ENCODE measurements at places on chromosomes 11 and 22.

GRCh38 chr11:91219535-91219934, 996.7 kb upstream of the CHORDC1 start:
- no peak for DNase-seq

- no peak for DNase-seq
Measured at GRCh38 chr11:82722231-82722630, 11.4 kb downstream of the FAM181B start.

DNA sequence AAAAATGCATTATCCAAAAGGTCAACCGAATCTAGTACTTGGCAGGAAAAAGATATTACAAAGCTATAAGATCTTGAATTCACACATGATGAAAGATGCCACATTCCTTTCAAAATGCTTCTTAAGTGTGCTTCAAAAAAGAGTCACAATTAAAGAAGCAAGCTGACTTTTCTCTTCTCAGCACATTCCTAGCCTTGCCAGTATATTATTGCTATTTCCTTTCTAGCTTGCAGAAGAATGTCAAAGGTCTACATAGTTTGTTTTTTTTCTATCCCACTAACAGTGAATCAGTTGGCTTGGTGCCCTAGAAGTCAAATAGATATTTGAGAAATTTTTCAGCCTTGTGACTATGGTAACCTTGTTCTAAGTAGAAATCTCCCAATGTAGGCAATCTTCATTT, 56.8 kb downstream of the GUCY1A2 start:
- no peak for DNase-seq

GRCh38 chr11:27907530-27907929, 200.4 kb downstream of the KIF18A start:
- no peak for DNase-seq

GRCh38 chr11:65793625-65794400, 7.0 kb downstream of the OVOL1 start:
- no peak for DNase-seq

DNA sequence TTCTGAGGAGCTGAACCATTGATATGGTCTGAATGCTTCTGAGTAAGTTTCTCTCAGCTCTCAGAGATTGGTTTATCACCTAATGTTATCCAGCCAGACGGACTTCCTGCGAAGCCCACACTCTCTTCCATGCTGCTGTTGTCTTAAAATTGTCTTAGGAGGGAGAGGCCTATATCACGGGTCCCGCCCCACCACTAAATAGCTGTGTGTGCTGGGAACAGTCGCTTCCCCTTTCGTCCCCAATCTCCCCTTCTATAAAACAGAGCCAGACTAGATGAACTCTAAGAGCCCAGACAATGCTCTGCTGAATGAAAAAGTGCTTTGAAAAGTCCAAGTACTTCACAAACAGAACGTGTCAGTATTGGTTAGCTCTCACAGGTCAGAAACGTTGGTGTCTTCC, 81.4 kb upstream of the AKIP1 start:
- no peak for DNase-seq

DNA sequence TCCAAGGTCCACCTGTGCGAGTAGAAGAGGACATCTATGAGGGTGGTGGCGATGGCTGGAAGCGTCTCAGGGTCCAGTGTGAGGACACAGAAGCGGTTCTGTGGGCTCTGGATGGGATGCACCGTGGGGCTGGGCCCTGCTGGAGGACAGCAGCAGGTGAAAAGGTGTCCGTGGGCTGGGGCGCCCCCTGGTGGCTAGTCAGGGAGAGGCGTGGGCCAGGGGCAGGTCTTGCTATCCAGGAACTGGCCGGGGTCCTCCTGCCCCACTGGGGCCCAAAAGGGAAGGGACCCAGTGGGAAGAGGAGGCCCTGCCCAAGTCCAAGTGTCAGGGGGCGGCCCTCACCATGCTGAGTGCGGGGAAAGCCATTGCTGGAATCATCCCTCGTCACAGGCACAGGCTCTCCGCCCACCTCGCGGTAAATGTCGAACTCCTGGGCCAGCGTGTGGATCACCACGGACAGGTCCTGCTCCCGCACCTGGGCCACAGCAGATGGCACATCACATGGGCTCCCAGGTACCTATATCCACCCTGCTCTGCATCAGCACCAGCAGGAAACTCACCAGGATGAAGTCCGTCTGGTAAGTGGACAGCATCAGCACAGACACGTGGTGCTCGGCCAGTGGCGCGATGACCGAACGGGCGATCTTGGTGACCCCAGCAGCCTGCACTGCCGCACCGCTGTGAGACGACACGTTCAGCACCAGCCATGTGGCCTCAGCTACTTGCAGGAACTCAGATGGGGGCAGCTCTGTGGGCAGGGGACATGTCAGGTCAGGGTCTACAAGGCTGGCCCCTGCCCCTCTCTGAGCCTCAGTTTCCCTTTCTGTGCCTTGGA, 2.3 kb downstream of the CASTOR1 start:
- peak; percentile 62 for DNase-seq

Measured in neuronal stem cell (in vitro differentiated cells).